Activated T-helper 1 cell treated with anti-CD3 and anti-CD28 coated beads, Interleukin-12 subunit alpha, Interleukin-12 subunit beta, Interleukin-2, Interleukin-4 antibody, amounts not matched to agents 30 ng/mL and 10 ng/mL and 1 ng/mL, durations not matched to agents 14 hours and 24 hours and 36 hours (primary cell): ENCODE measurements at places on chromosomes 1 and 21.

GRCh38 chr1:29247571-29248273 is 11.4 kb downstream of the PTPRU start:
- DNase-seq, result no peak

GRCh38 chr1:2003541-2004131 is at the start of gene CFAP74:
CFAP74 (minus strand) TSS chr1:2003786; CDS start chr1:1990956, 12,830 bp downstream.
- no peak for DNase-seq

GRCh38 chr1:39852214-39852791 is 31.0 kb downstream of the TRIT1 start:
- DNase-seq, result no peak

DNA sequence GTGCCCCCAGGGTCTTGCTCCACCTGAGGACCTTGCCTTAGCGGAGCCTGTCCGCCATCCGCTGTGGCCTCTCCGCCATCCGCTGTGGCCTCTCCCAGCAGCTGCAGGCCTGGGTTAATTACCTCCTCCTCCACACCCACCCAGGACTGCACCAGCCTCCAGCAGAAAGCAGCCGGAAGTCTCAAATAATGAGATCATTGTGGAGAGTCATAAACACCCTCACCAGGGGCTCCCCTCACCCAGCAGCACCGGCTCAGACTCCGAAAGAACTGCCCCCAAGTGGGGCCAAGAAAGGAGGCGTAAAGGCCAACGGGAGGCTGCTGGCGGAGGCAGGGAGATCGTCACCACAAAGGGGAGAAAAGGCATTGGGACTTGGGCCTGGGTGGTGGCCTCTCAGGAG is 10.7 kb upstream of the GPR153 start:
- no peak for DNase-seq

- no peak for DNase-seq
These were observed 19.6 kb downstream of the SCMH1 start for GRCh38 chr1:41222496-41222895.

GRCh38 chr1:188514917-188515316 is 1686.2 kb downstream of the PLA2G4A start:
- no peak for DNase-seq

GRCh38 chr1:43981135-43981491 is 2.1 kb downstream of the B4GALT2 start:
- DNase-seq, result no peak

DNA sequence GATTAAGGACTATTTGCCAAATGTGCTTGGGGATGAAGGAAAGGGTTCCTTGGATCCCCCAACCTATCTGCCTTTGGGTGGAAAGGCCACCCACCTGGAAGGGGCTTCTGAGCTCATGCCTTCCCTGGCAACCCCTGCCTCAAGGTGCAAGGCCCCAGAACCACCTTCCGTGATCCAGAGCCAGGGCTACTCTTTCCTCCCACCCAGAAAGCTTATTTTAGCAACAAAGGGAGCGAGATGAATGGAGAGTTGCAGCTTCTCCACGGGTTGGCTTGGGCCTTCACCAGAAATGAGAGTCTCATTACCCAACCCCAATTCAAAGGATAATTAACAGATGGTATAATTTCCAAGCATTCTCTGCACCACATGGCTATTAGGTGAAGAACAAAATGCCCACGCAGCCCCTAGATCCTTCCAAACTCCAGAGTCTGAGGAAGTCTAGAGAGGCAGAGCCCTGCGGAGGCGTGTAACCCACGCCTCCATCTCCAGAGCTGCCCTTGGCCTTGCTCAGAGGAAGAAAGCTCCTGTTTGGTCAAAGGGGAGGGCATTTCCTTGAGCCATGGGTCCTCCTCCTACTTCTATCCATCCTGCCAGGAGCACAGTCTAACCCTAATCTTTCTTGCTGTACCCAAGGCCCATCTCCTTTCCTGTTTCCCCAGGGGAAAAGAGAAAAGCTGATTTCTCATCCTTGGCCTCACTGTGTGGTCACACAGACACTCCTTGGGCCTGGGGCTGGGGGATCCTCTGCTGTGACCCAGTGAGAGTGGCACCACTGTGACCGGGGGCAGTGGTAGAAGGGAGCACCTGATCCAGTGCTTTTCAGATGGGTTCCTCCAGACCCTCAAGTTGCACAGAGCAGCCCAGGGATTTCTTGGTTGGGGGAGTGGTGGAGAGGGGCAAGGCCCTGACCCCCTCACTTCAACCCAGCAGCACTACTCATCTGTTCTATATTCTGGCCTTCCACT is 1.7 kb upstream of the CELSR2 start:
- DNase-seq, result no peak

- DNase-seq, result no peak
These were observed 83.6 kb downstream of the SIK1 start for GRCh38 chr21:43343095-43343991.

DNA sequence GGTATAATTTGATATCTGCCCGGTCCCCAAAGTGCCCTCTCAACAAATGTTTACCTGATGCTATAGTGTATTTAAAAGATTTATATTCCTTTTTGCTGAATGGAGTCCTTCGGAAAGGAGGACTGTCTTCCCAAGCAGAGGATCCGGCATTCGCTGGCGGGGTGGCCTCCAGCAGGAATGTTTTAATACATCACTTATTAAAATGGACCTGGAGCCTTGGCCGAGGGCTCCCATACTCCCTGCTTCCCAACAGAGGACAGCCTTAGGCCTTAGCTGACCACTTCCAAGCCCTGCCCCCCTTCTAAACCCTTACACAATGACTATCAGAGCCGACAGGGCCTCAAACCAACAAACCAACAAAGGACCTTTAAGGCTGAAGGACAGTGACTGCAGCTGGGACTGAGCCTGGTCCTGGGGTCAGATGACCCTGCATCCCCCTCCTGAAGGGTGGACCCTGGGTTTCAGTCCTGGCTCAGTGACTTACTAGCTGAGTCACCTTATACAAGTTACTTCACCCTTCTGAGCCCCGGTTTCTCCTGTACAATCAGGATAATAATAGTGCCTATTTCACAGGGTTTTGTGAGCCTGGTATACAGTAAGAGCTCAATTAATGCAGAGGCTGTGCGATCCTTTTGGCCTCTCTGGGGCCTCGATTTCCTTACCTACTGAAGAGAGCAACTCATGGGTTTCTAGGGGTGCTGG is 5.6 kb downstream of the CAMK2N1 start:
- no peak for DNase-seq

- no peak for DNase-seq
These were observed 4.0 kb upstream of the CDA start for GRCh38 chr1:20584890-20585289.

DNA sequence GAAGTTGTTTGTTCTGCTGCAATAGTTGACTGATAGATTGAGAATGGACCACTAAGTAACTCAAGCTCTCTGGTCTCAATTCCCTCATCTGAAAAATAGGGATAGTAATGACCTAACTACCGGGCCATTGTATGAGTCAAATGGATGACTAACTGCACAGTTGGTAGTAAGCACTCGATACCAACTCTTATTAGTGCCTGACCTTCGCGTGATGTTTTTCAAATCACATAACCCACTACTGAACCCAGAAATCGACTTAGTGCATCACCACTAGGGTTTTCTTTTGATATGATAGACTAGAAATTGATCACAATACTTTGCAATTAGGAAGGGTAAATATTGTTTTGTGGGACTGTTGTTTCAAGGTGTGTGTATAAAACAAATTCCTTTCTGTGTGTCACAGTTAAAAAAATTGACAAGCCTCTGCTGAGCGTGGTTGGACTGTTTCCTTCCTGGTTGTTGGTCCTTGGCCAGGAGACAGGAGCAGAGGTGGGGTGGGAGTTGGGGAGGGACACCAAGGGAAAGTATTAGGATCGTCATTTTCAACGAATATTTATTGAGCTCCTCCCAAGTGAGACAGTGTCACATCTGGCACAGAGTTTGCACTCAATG is 54.0 kb upstream of the LRP8 start:
- no peak for DNase-seq

- DNase-seq, result no peak
These were observed 64.5 kb downstream of the BCAR3 start for GRCh38 chr1:93616996-93617669.

DNA sequence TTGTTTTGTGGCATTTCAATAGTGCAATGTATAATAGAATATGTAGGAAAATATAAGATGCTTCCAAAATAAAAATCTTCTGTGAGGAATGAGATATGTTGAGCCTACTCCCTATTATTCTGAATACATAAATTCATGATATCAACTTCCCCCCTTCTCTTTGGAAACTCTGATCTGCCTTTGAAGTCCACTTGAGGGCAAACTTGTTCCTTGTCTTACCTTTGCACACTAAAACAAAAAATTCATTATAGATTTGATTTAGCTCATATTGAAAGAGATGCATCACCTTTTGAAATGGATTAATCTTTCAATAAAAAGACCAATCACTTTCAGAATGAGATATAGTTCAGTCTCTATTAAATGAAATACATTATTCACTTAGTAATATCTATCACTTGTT is 580.7 kb upstream of the ADGRL4 start:
- no peak for DNase-seq

- no peak for DNase-seq
These were observed 12.3 kb upstream of the IFI44L start for GRCh38 chr1:78607944-78608343.

- DNase-seq, result no peak
These were observed 71.2 kb downstream of the KCNJ15 start for GRCh38 chr21:38327984-38328383.

GRCh38 chr21:45506241-45506817 is 35.9 kb downstream of the SLC19A1 start:
- no peak for DNase-seq

DNA sequence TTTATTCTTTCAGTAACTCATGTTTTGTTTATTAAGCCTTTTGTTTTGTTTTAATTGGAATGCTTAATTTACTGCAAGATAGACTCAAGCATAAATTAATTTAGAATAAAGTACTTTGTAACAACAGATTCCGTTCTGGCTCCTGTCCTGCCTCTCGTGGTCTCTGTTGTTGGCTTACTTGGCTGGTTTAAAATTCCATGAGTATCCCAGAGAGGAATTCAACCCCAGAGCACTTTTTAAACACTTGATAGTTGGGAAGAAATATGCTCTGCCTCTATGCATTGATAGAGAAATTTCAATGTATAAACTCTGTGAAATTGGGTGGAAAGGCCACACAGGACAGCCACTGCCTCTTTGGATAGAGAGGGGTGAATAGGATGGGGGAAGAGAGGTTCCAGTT is 89.7 kb downstream of the ATP5PO start:
- DNase-seq, result no peak

DNA sequence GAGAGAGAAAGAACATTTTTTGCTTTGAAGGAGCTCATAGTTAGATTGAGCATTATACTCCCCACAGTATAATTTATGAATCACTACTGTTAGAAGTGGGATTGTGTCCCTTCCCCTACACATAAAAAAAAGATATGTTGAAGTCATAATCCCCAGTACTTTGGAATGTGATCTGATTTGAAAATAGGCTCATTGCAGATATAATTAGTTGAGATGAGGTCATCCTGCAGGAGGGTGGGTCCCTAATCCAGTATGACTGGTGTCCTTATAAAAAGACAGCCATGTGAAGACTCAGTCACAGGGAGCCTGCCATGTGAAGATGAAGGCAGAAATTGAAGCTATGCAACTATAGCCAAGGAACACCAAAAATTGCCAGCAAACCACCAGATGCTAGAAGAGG is 76.4 kb downstream of the TGFB2 start:
- DNase-seq, result no peak

GRCh38 chr1:106768501-106768900 is 288.0 kb upstream of the PRMT6 start:
- DNase-seq, result no peak

DNA sequence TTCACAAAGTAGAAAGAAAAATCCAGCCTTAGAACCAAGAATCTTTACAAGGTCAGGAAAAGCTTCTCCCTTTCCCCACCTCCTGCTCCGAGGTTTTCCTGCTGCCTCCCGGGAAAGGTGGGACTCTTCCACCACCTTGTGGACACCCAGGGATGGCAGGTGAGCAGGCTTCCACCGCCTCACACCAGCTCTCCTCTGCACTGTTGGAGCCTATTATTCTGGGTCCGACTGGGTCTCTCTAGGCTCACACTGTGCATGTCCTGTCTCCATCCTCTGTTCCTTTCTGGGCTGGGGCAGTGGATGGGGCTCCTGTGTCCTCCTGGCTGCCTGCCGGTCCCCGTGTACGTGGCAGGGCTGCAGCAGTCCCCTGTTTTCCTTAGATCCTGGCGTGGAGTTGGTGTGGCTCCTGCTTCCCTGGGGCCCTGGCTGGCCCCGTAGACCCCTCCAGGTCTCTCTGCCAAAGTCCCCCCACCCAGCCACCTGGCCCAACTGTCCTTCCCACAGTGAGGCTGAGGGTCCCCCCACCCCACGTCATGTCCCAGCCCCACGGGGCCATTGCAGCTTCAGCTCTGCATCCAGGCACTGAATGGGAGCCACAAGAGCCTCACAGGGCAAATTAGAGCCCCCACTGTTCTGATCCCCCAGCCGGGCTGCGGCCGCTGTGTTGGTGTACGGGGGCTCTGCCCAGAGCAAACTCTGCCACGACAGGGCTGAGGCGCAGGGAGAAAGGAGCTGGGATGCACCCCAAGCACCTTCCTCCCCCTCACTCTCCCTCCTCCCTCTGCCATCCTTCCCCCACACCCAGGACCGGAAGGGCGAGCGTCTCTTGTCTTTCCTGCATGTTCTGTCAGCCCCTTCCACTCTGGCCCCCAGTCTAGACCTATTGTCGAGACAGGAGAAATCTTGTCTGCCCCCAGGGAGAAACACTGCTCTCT is 3.3 kb upstream of the SLC45A1 start:
- DNase-seq, result no peak

DNA sequence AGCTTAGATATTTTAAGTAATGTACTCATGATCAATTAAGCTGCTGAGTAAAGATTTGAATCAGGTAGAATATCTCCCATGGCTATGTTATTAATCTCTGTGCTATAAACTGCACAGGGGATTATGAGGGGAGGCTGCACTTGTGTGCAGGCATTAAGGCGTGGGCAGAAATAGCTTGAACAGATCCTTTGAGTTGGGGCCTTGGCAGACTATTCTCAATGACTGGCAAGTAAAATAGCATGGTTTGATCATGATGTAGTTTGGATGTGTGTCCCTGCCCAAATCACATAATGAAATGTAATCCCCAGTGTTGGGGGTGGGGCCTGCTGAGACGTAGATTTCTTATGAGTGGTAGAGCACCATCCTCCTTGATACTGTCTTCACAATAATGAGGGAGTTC is 220.3 kb downstream of the PLPP3 start:
- DNase-seq, result no peak

DNA sequence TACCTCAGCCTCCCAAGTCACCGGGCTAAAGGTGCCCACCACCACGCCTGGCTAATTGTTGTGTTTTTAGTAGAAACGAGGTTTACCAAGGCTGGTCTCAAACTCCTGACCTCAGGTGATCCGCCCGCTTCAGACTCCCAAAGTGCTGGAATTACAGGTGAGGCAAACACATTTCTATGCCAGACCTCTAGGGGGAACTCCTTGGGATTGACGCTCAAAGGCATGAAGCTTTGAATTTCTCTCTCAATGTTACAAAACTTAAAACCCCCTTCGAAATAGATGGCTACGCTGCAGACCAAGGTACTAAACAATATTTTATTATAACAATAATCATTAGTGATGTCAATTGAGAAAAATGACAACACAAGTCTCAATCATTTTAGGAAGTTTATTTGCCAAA is 330.0 kb downstream of the SETD4 start:
- no peak for DNase-seq

- DNase-seq, result no peak
These were observed 180.4 kb downstream of the SLC44A5 start for GRCh38 chr1:75430526-75430925.
